Activated CD4-positive, alpha-beta memory T cell treated with anti-CD3 and anti-CD28 coated beads for 36 hours (primary cell): ENCODE measurements at places on chromosomes 13 and 19. TPM values are rescaled to one million over a fixed set of nuclear protein-coding genes. Genes with fewer than 3 reads are reported as not detected.

The PRR19 gene
- total RNA-seq: 0.81 TPM

- no peak for DNase-seq
Observed at GRCh38 chr19:44732235-44733014, 16.1 kb upstream of the BCL3 start.

DNA sequence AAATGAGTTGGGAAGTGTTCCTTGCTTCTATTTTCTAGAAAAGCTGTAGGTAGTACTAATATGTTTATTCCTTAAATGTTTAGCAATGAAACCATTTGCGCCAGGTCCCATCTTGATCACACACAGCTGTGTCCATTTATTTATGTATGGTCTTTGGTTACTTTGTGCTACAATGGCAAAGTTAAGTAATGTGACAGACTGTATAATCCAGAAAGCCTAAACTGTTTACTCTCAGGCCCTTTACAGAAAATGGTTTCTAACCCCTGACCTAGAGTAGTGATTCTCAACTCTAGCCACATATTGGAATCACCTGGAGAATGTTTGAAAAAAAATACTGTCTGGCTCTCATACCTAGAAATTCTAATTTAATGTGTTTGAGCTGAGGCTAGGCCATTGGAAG, 21.3 kb downstream of the SLC46A3 start:
- no peak for DNase-seq

GRCh38 chr13:112244061-112244460, 132.1 kb upstream of the SPACA7 start:
- no peak for DNase-seq

DNA sequence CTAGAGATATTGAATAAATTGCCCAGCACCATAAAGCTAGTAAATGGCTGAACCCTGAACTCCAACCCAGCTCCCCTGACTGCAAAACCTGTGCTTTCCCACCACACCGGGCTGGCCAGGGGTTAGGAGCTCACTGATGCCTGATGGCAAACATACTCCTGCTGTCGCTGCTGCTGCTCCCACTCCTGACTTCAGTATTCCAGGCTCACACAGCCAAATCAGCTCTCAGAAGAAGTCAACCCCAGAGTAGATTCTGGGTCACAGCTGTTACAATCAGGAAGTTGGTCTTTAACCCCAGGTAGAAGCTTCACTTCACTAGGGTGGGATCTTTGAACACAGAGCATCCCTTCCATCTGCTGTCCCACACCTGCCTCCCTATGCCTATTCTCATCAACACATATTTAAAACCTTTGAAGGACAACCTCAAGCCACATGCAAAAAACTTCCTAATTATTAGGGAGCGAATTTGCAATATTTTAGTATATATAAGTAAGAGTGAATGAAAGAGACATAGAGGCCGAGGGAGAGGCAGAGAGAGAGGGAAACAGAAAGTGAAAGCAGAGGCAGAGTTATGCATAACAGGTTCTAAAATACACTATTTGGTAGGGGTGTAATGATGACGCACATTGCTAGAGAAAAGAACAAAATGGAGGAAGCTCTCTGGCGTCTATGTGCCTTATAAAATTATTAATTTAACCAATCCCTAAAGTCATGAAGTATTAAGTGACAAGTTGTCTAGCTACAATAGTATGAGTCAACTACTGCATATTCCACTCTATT, 99.4 kb upstream of the SERP2 start:
- peak; percentile 19 for DNase-seq

- DNase-seq: no peak
Observed at GRCh38 chr13:40494946-40495620, 171.4 kb downstream of the FOXO1 start.

DNA sequence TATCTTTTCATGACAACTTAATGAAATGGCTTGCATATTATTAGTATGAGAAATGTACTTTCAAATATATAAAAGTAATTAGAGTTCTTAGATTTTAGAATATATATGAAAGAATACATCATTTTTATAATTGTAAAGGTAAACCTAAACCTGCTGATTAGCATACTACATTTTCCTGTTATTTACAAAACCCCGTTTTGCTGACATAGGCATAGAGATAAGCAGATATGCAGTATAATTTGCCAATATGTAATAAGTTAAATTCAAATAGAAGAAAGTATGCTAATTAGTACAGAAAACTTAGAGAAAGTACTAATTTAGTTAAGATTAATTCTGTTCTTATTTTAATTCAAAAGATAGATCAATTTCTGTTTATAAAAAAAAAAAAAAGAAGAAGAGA, 21.5 kb downstream of the MAB21L1 start:
- no peak for DNase-seq

DNA sequence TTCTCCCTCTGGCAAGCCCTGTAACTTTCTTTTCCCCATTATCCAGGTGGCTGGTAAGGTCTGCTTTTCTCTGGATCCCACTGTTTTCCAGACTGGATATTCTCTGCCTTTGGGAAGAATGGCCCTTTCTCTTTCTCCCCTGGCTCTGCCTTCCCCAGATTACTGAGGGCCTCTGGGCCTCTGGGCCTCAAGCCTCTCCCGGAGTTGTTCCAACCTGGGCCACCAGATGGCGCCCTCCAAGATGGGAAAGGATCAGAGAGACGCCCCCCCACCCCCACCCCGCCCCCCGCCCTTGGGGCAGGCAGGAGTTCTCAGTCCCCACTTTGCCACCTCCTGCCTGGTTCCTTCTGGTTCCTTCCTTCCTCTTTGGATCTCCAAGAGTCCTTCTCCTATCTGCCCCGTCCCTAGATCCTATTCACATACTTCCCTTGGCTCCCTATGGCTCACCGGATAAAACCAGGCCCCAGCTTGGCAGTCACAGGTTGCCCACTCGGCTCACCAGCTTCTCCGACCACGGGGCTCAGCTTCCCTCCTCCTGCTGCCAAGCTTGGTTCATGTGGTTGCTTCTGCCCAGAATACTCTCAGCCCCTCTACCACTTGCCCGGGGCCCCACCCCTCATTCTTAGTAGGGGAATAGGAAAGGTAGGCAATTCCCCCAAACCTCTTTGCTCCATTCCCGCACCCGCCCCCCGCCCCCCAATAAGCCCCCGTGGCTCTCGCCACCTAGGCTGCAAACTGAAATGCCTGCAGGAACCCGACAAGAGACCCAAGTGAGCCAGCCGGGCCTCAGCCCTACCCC, 13.1 kb downstream of the EPS8L1 start:
- peak; percentile 85 for DNase-seq

DNA sequence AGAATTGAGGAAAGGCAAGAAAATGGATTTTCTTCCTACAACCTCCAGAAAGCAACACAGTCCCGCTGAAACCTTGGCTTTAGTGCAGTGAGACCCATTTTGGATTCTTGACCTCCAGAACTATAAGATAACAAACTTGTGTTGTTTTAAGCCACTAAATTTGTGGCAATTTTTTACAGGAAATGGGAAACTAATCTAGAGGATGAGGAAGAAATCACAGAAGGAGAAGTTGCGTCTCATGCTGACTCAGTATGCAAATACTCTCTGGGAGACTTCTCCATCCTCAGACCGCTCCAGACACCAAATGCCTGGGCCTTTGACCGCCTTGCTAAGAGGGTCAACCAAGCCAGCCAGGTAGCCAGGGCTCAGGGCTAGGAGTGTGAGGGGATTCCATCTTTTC, 13.1 kb upstream of the CEACAM16 start:
- no peak for DNase-seq

GRCh38 chr19:33064458-33064791, 263 bp downstream of the RHPN2 start:
- DNase-seq: peak; percentile 39

DNA sequence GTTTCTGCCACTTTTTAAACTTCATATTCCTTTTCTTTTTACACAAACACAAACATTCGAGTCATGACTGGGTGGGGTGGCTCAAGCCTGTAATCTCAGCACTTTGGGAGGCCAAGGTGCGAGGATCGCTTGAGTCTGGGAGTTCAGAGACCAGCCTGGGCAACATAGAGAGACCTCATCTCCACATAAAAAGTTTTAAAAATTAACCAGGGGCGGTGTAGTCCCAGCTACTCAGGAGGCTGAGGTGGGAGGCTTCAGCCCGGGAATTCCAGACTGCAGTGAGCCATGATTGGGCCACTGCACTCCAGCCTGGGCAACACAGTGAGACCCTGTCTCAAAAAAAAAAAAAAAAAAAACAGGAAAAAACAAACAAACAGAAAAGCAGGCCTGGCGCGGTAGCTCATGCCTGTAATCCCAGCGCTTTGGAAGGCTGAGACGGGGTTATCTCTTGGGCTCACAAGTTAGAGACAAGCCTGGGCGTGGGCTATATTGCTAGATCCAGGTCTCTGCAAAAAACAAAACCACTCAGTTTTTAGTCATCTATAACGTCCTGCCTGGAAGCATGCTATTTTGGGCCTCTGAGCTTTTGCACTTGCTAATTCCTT, 583 bp upstream of the BAX start:
- no peak for DNase-seq

DNA sequence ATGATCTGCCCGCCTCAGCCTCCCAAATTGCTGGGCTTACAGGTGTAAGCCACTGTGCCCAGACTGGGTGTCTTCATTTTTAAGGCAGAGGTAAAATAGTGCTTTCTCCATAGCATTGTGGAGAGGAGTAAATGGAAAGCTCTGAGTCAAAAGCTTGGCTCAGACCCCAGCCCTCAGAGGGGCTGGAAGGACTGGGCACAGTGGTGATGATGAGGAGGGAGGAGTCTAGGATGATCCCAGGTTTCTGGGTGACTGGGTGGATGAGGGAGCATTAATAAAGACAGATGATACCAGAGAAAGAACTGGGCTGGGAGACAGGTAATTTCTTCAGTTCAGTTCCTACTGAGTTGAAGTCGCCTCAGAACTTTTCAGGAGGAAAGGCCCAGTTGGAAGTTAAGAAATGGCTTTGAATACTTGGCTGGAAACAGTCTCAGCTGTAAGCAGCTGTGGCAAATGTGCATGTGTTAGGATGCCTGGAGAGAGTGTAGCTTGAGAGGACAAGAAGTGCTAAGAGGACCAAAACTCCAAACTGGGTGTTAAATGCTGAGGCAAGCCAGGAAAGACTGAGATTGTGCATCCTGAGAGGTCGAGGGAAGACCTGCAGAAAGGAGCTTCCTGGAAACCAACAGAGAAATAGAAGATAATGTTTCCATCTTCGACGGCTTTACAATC, 37.1 kb upstream of the MEDAG start:
- DNase-seq: no peak

- DNase-seq: no peak
Observed at GRCh38 chr19:55669418-55670279, 5.4 kb upstream of the EPN1 start.
